ENCODE measurements at places on chromosomes 16 and 17. TPM values are rescaled to one million over a fixed set of nuclear protein-coding genes. Genes with fewer than 3 reads are reported as not detected.

The KRTAP4-1 gene
- total RNA-seq = not detected

The TBC1D3G gene
- not detected for total RNA-seq

The CUEDC1 gene
- total RNA-seq = 45.5 TPM

The ZFPM1 gene
- 9.2 TPM for total RNA-seq

The TBC1D3K gene
- total RNA-seq = not detected

The STXBP4 gene
- 4.1 TPM for total RNA-seq

The NEUROD2 gene
- not detected for total RNA-seq

The CTNS gene
- 10.3 TPM for total RNA-seq

The SYT17 gene
- 0.38 TPM for total RNA-seq

The ZNF764 gene
- total RNA-seq = 9.9 TPM

The CCT6B gene
- 0.61 TPM for total RNA-seq

The TP53I13 gene
- total RNA-seq = 141 TPM

The SENP3 gene
- total RNA-seq = 73.2 TPM

The KLHL10 gene
- not detected for total RNA-seq

The CPHXL2 gene
- total RNA-seq = not detected

The EXOC3L1 gene
- 0.29 TPM for total RNA-seq

The RHBDF1 gene
- total RNA-seq = 291 TPM

The MNT gene
- 32.9 TPM for total RNA-seq

The ARL6IP1 gene
- total RNA-seq = 208 TPM

The OR3A3 gene
- total RNA-seq = not detected

The RTN4RL1 gene
- total RNA-seq = not detected

The C16orf92 gene
- total RNA-seq = not detected

The NECAB2 gene
- 0.10 TPM for total RNA-seq

The MSI2 gene
- total RNA-seq = 55.8 TPM

The CNGB1 gene
- not detected for total RNA-seq

The TBC1D26 gene
- total RNA-seq = not detected

The GCGR gene
- 0.71 TPM for total RNA-seq
